ENCODE measurements at places on chromosomes 2 and 18. TPM values are rescaled to one million over a fixed set of nuclear protein-coding genes. Genes with fewer than 3 reads are reported as not detected.

DNA sequence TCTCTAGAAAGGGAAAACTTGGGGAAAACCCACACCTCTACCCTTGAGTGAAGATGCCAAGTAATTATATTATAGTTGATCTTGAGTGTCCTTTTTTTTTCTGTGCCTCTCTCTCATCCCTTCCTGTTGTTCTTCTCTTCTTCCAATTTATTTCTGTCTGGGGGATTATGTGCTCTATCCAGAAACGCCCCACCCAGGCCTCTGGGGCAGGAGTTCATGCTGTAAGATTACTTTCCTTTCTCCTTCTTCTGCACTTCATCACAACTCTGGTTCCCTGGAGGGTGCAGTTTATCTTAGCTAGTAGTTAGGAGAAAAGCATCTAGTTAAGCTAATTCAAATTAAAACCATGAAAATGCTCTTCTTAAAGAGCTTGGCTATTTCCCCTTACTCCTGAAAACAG is 30.3 kb upstream of the DNAJC27 start:
- DNase-seq = no peak

- DNase-seq = no peak
Measured at GRCh38 chr18:74492259-74492658, 3.9 kb upstream of the CNDP2 start.

ANKRD30B gene
- total RNA-seq = not detected

FSIP2 gene
- 4.2 TPM for total RNA-seq

LIMS4 gene
- 17.3 TPM for total RNA-seq

GRCh38 chr2:233822101-233822771 is 32.1 kb downstream of the HJURP start:
- DNase-seq = no peak

GRCh38 chr2:219056896-219057708 is 3.6 kb downstream of the IHH start:
- DNase-seq = no peak

DNA sequence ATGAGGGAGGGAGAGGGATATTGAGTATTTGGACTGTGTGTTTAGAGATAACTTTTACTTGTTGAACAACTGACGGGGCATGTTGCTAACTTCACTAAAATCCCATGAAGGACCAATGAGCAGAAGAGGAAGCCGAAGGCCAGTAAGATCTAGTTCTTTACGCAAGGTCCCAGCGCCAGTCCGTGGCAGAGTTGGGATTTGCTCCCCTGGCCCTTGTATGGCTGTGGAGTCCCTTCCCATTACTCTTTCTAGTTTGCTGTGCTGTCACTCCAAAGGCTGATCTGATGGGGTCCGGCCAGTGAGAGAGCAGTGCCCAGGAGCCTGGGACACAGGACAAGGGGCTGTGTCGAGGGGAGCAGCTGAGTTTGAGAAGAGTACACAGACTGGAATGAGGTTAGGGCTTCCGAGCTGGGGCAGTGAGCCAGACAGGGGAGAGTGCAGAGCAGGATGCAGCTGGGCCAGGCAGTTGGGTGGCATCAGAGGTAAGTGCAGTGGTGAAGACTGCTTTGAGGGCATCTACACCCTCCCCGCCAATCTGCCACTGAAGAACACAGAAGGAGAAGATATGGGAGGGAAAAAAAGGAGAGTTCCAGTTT is 692.9 kb upstream of the HS6ST1 start:
- DNase-seq = no peak

DNA sequence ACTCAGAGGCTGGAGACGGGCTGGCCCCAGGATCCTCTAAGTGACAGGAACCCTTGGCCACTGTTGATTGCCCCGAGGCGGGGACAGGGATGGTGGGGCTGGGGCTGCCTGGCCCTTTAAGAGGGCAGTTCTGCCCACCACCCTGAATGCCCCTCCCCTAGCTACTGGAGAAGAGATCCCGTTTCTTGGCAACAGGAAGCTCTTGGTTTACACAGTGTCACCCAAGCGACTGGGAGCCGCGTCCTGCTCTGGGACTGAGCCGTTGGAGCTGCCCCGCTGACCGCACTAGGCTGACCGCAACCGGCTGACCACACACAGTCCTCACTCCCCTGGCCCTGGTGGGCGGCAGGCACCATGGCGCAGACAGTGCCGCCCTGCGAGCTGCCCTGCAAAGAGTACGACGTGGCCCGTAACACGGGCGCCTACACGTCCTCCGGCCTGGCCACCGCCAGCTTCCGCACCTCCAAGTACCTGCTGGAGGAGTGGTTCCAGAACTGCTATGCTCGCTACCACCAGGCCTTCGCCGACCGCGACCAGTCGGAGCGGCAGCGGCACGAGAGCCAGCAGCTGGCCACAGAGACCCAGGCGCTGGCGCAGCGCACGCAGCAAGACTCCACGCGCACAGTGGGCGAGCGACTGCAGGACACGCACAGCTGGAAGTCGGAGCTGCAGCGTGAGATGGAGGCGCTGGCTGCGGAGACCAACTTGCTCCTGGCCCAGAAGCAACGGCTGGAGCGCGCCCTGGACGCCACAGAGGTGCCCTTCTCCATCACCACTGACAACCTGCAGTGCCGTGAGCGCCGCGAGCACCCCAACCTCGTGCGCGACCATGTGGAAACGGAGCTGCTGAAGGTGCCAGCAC is at the start of gene TEKT4:
Gene TEKT4 (plus strand): TSS at position 205 of the 862 bp plus-strand sequence. CDS start 150 bp downstream, at position 355.
- peak; percentile 69 for DNase-seq

- DNase-seq = no peak
Measured at GRCh38 chr2:15115776-15116175, 445.4 kb downstream of the NBAS start.

THUMPD2 gene
- 16.9 TPM for total RNA-seq

- DNase-seq = no peak
Measured at GRCh38 chr18:50814395-50814794, 5.4 kb downstream of the MRO start.

DNA sequence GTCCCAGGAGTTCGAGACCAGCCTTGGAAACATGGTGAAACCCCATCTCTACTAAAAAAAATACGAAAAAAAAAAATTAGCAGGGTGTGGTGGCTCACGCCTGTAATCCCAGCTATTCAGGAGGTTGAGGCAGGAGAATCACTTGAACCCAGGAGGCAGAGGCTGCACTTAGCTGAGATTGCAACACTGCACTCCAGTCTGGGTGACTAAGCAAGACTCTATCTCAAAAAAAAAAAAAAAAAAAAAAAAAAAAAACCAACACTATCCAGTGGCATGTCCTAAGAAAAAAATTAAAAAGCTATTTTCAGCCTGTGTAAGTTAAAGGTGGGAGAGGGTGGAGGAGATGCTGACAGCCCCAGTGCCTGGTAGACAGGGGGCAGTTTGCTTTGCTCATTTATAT is 32.2 kb upstream of the REL start:
- no peak for DNase-seq
